T47D (cell line): ENCODE measurements at places on chromosomes 6 and 20.

GRCh38 chr6:158039571-158040050 is 57.9 kb downstream of the SYNJ2 start:
- peak; percentile 25 for DNase-seq

- DNase-seq = no peak
Measured at GRCh38 chr6:136611746-136612145, 61.5 kb upstream of the MAP7 start.

DNA sequence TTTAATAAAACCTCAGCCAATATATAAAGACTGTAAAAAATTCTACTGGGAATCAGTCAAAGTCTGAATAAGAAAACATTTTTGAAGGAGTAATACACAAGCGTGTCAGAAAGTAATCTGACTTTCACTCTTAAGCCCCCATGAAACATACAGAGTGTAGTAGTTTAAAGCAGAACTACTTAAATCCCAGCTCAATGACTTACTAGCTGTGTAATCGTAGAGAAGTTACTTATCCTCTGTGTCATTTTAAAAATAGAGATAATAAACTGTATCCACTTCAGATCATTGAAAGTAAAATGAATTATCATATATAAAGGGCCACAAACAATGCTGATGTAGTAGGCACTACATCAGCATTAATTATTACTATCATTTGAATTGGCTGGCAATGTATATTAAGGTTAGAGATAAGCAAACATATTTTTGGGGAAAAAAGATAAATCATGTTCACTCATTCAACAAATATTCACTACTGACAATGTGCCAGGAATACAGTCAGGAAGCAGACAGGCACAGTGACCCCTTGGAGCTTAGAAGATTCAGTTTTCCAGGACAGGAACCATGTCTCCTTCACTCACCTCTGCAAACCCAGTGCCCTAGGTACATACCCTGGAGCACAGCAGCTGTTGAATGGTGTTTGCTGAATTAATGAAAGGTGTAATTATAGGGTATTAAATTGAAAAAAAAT is 14.4 kb downstream of the REPS1 start:
- DNase-seq = no peak

- DNase-seq = peak; percentile 32
Measured at GRCh38 chr6:30752157-30752927, 8.0 kb upstream of the IER3 start.
